Head of caudate nucleus (tissue), 42 donors: ENCODE measurements at places on chromosomes 2 and 18.

DNA sequence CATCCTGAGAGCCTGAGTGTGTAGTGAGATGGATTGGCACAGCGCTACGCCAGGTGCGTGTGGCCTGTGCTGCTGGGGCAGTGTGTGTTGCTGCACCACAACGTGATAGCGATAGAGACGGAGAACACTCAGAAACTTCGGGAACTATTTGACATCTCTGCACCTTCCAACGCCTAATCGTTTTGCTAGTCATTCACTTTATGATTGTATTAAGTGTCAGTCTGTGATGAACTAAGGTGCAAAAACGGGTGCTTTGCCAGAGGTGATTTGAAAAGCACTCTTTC is 26.0 kb upstream of the IGFBP2 start:
- DNase-seq, result no peak

- no peak for DNase-seq
Observed at GRCh38 chr2:208571764-208572131, 165.2 kb downstream of the PTH2R start.

- DNase-seq, result no peak
Observed at GRCh38 chr18:29838556-29838955, 1204.0 kb downstream of the DSC3 start.

GRCh38 chr18:11146947-11147345 is 2.4 kb downstream of the PIEZO2 start:
- DNase-seq, result no peak

GRCh38 chr2:100224988-100225710 is 82.8 kb upstream of the AFF3 start:
- DNase-seq, result no peak

GRCh38 chr18:54284535-54284934 is 15.2 kb downstream of the POLI start:
- no peak for DNase-seq

DNA sequence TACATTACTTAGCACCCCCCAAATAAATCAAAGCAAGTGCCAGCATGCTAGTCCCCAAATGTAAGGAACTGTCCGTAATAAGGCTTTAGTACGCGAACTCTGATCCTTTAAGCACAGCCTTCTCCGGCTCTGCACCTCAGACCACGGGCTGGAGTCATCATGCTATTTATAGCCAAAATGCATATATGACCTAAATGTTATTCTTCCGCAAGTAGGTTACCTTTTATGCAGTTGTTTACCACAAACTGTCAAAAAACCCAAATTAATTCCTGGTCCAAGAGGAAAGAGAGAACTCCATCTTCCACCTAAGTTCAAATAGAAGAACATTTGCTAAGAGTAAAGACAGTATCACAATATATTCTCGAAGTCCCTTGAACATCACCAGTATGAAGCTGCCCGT is 42.7 kb downstream of the ZNF516 start:
- no peak for DNase-seq

DNA sequence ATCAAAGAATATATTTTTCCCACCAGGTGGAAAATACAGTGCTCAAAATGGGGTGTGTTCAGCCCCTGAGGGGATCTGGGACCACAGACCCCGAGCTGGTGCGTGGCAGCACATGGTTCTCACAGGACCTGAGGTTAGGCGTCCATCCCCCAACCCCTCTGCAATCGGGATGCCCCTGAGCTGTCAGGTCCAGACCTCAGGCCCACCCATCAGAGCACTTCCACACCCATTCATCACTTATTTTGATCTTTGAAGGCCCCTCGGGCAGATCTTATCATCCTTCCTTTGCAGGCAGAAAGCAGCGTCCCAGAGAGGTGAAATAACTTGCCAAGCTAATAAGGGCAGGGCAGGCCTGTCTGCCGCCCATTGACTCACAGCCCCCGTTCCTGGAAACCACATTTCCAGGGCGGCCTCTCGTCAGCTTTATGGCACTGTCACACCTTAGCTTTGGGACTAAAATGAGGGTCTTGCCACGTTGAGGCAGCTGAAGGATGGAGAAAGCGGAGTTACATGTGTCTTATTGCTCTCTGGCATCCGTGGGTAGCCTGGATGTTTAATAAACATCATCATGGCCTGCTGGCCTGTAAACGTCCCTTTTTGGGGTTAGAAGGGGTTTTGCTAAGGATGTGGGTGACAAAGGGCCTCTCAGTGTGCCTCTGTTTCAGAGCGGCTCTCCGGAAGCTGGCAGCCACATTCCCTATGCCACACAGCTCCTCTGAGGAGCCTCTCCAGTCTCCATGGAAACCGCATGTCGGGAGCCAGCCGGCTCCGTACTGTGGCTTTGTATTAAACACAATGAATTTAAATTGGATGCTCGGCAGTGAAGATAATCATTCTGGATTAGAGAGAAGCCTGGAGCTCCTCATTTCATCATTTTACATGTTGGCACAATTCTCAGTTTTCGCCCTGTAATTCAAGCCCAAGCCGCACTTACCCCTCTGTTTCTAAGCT is 58.3 kb upstream of the MAPRE3 start:
- DNase-seq, result peak; percentile 77

GRCh38 chr2:231640241-231640640 is 47.6 kb downstream of the TEX44 start:
- DNase-seq, result no peak

DNA sequence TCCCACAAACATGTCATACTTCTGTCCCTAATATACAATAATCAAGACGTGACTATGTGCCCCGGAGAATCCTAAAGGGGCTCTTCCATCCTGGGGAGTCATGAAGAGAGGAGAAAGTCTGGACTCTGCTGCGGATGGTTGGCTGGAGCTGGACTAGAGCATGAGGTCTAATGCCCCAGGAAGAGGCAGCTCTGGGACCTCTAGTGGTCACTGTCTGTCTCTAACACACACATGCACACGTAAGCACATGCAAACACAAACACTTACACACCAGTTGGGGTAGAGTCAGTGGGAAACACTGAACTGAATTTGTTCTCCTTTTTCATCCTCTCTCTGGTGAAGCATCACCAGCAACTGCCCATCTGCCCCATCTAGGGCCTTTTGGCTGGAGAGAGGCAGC is 271.6 kb downstream of the TDRD15 start:
- peak; percentile 20 for DNase-seq

GRCh38 chr2:227474410-227474809 is 2.5 kb downstream of the AGFG1 start:
- DNase-seq, result no peak

- DNase-seq, result no peak
Observed at GRCh38 chr2:176147800-176148496, 3.4 kb upstream of the HOXD4 start.

DNA sequence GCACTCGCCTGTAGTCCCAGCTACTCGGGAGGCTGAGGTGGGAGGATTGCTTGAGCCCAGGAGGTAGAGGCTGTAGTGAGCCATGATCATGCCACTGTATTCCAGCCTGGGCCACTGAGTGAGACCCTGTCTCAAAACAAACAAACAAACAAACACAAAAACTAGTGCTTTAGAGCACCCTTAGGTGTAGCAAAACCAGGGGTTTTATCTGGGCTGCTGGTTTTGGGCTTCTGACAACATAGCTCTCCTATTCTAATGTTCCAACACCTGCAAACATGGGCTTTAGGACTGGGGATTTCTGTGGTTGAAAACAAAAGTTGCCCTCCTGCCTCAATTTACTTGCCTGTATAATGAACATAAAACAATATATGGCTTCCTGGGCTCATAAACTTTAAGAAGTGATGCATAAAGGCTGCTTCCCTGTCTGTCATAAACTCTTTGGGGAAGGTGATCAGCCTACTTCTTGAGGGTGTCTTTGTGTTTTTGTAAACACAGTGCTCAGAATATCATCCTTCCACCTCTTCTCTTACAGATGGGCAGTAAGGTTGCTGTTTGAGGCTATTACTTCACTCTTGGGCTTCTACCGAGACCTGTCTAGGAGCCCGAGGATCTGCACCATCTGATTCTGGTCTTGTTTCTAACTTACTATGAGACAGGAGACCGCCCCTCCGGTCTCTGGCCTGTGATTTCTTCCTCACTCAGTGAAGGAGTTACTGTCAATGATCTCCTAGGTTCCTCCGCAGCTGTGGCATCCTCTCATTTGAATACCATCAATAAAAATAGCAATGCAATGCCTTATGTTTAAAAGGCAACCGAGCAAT is 246.5 kb downstream of the MYCN start:
- DNase-seq, result no peak

DNA sequence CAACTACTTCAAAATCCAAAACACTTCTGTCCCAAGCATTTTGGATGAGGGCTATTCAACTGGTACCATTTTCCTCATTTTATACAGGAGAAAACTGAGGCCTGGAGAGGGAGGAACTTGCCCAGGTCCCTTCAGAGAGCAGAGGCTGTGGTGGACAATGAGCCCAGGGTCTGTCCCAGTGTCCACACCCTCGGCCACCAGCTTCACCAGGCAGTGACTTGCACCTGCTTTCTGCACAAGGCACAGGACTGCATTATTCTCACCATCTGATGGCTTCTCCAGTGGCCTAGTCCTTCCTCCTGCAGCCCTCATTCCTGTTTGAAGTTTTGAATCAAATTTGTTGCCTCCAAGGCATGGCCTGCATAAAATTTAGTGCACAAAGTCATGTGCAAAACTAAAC is 53.3 kb downstream of the RNF144A start:
- no peak for DNase-seq

DNA sequence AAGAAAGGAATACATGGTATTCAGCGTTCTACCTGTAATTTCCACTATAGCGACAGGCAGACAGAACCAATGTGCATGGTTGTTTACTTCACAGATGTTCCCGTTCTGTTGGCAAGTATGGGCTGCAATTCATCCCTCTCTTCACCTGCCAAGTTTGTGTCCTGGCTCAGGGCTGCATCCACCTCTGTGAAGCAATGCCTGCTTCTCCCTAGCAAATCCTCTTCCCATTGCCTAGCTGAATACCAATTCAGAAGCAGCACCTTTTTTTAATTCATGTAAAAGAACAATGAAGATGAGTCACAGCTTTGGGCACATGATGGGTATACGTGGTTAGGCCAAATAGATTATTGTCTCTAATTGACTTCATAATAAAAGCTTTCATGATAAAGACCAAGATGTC is 54.7 kb upstream of the LRATD1 start:
- no peak for DNase-seq

DNA sequence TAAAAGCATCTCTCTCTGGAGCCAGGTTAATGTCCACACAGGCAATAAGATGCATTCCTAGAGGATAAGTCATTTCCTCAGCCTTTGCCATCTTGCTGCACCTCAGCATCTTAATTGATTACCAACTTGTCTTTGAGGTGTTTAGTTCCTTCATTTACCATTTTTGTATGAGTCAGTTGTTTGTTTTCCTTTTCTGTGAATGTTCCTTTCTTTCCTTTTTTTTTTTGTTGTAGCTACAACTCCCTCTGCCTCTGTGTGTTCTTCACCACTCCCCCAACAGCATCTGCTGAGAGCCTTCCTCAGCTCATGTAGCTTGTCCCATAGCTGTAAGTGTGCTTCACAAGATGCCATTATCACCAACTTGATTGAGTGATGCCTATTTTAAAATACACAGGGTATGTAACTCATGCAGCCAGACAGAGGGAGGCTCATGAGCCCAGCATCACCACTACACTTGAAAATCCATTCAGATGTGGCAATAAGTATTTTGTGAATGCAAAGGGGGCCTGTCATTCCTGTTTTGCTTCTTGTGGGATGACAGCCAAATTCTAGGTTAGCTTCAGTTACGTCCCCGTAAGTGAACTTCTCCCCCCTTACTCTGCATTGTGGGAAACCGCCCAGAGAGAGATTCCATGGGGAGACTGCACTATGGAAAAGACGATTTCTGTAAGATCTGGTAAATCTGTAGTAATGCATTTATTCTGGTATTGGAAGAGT is 315.9 kb upstream of the ZEB2 start:
- no peak for DNase-seq

DNA sequence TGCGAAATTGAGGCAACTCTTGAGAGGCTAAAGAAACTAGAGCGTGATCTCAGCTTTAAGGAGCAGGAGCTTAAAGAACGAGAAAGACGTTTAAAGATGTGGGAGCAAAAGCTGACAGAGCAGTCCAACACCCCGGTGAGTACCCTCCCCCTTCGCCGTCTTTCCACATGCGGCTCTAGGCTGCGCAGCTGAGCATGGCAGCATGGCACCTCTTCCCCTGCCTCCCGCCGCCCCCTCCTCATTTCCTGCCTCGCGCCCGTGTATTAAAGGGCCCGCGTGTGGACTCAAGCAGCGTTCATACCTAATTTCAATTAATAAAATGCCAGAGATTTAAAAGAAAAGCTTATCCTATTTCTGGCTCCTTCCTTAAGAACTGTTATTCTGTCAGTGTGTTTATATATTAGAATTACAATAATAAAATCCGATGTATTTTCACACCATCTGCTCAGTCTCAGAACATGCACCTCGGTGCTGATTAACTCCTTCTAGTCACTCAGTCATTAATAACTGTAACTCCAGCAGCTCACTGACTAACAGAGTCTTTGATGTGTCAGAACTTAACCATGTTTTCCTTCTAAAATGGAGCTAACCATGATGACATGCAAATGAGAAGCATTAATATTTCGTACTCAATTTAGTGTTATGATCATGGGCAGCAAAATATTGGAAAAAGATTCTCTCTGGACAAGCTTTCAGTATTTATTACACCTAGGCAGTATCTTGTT is 137.4 kb upstream of the CDCA7 start:
- peak; percentile 39 for DNase-seq

GRCh38 chr18:61669320-61669719 is 223.5 kb downstream of the RNF152 start:
- DNase-seq, result no peak

DNA sequence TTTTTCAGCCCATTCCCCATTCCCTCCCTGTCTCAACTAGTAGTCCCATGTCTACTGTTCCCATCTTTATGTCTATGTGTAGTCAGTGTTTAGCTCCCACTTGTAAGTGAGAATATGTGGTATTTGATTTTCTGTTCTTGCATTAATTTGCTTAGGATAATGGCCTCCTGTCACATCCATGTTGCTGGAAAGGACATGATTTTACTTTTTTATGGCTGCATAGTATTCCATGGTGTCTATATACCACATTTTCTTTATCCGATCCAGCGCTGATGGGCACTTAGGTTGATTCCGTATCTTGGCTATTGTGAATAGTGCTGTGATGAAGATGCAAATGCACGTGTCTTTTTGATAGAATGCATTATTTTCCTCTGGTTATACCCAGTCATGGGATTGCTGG is 21.7 kb upstream of the ITGA6 start:
- DNase-seq, result no peak

DNA sequence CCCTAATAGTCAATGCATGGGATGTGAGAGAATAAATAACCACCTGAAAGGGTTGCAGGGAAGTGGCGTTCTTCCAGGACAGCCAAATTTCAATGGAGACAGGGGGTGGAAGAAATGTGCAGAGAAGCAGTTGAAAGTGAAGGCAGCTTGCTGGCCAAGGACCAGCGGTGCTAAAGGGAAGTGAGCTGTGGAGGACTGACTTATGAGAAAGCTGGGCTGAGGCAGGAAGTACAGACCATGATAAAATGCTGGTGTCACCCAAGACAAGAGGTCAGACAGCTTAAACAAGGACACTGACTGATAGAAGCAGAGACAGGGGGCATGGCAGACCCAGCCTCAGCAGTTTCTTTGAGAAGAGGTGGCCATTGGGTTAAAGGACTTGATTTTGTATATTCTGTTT is 106.7 kb downstream of the DTNB start:
- DNase-seq, result no peak

GRCh38 chr2:230234122-230234722 is 8.7 kb downstream of the SP140 start:
- DNase-seq, result no peak

- no peak for DNase-seq
Observed at GRCh38 chr2:18237298-18237697, 323.2 kb downstream of the RDH14 start.

GRCh38 chr18:11906176-11906575 is 1.9 kb downstream of the MPPE1 start:
- DNase-seq, result no peak

GRCh38 chr2:197088694-197089093 is 162.2 kb upstream of the PGAP1 start:
- DNase-seq, result no peak
